ENCODE measurements at places on chromosomes 5 and 9. TPM values are rescaled to one million over a fixed set of nuclear protein-coding genes. Genes with fewer than 3 reads are reported as not detected.

Gene GCNT4
- total RNA-seq: 2.8 TPM

Gene NUTM2G
- not detected for total RNA-seq

Gene CDH9
- total RNA-seq: not detected

Gene SNX18
- total RNA-seq: 35.4 TPM

Gene CARTPT
- not detected for total RNA-seq

Gene FOXD4L4
- total RNA-seq: 0.23 TPM

Gene FIBCD1
- total RNA-seq: 2.7 TPM

Gene ZER1
- 32.0 TPM for total RNA-seq

Gene PRDM9
- not detected for total RNA-seq

Gene ADGRD2
- total RNA-seq: not detected

Gene TAF1L
- total RNA-seq: not detected

Gene ANKRD18A
- total RNA-seq: 1.0 TPM

Gene PFN3
- not detected for total RNA-seq

Gene SLC1A3
- total RNA-seq: 43.5 TPM

Gene PRUNE2
- 7.4 TPM for total RNA-seq

Gene CA9
- total RNA-seq: 0.55 TPM

Gene PCDHGA8
- total RNA-seq: 1.2 TPM

Gene CATSPER3
- total RNA-seq: 0.87 TPM

Gene PCDHGB5
- 11.0 TPM for total RNA-seq

Gene FCN1
- total RNA-seq: 63.0 TPM

Gene SLC36A2
- not detected for total RNA-seq

Gene CETN3
- 20.6 TPM for total RNA-seq

Gene SPINK7
- total RNA-seq: not detected

Gene NTNG2
- total RNA-seq: 7.6 TPM

Gene KCNN2
- total RNA-seq: 2.1 TPM

Gene FOXD4
- total RNA-seq: 0.75 TPM

Gene SLC38A9
- 24.7 TPM for total RNA-seq

Gene PDCD1LG2
- 6.3 TPM for total RNA-seq

Gene CMBL
- 21.8 TPM for total RNA-seq

Gene STKLD1
- total RNA-seq: 1.2 TPM

Gene NTMT1
- 25.6 TPM for total RNA-seq

Gene CAMLG
- 27.0 TPM for total RNA-seq

Gene ENC1
- total RNA-seq: 15.0 TPM
